ENCODE measurements at places on chromosomes 5 and 9. TPM values are rescaled to one million over a fixed set of nuclear protein-coding genes. Genes with fewer than 3 reads are reported as not detected.

DNA sequence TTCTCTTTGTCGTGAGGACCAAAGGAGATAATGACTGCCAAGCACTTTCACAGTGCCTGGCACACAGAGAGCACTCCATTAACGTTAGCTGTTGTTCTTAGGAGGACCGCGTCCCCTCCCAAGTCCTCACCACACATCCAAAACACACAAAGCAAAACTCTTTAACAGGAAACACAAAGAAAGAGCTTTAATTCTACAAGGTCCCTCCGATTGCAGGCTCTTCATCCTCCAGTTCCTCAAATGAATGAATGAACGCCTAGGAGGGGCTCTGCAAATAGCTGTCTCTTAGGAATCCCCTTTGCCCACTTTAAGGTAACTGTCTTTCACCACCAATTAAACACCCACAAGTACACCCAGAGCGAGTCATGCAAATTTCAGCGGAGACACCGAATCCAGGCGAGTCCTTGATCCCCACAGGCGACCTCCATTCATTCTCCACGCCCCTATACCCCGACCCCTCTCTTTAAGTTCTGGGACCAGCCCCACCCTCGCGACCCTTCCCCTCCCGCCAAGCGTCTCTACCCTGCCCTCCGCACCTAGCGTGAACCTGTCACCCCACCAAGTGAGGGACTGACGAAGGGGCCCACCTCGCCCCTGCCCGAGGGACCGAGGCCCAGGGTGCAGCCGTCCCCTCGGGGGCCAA is 644 bp downstream of the TSC1 start:
- H3K27ac ChIP-seq, result peak overlapping the region; percentile 100
- peaks cover 37% of the 10 kb centered on the region for H3K4me1 ChIP-seq
- H3K27me3 ChIP-seq, result no peaks in the 10 kb centered on the region
- peak overlapping the region; percentile 99 for H3K4me3 ChIP-seq
- DNase-seq, result peak; percentile 33

DNA sequence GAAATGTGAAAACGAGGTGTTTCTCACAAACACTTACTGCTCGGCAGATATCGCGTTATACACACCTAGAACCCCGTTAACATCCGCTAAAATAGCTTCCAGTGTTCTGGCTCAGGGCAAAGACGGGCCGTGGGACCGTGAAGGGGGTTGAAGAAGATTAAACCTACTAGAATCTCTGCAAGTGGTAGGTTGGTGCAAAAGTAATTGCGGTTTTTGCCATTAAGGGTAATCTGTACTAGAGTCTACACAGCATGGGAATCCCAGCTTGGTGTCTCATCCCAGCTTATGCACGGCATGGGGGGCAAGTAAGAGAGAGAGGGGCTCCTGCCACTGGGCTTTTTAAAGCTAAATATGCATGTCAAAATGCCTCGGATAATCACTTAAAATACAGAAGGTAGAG is 43.9 kb downstream of the HRH2 start:
- H3K36me3 ChIP-seq, result no peaks in the 10 kb centered on the region
- no peak overlapping the region for H3K4me3 ChIP-seq
- no peak overlapping the region for H3K27ac ChIP-seq
- DNase-seq, result no peak
- H3K27me3 ChIP-seq, result no peaks in the 10 kb centered on the region

Gene XPA
- total RNA-seq, result not detected

Gene GABRA6
- total RNA-seq, result not detected

- H3K36me3 ChIP-seq, result no peaks in the 10 kb centered on the region
- H3K27me3 ChIP-seq, result no peaks in the 10 kb centered on the region
- H3K4me1 ChIP-seq, result no peaks in the 10 kb centered on the region
- H3K27ac ChIP-seq, result no peak overlapping the region
- no peak overlapping the region for H3K4me3 ChIP-seq
- no peak for DNase-seq
Observed at GRCh38 chr9:135521608-135522095, 412 bp downstream of the LCN1 start.

Gene CDH9
- 0.31 TPM for total RNA-seq

Gene PRR16
- total RNA-seq, result 0.62 TPM

DNA sequence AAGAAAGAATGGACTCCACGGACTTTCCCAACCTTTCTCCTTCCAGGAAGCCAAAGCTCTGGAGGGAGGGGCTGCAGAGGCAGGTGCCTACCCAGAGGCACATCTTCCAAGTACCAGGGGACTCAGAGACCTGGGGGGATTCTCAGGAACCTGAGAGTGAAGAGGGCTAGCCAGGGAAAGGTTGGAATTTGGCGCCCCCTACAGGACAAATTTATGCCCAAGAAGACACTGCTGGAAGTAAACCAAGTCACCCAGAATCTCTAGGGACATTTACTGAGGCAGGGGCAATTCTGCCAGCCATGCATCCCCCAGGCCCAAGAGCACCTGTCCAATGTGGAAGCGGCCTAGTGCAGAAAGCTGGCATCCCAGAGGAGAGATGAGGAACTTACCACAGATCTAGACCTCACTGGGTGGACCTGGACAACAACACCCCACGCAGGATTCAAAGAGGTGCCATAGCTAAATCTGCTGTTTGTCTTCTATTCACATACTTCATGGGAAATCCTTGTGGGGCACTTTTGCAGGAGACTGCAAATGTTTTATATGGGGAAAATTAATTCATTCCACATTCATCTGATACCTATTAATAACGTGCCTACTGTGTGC is 25.9 kb upstream of the IDNK start:
- no peaks in the 10 kb centered on the region for H3K4me1 ChIP-seq
- DNase-seq, result peak; percentile 84
- H3K27me3 ChIP-seq, result no peaks in the 10 kb centered on the region

- no peak within 1 kb of the TSS for H3K27ac ChIP-seq
- H3K4me1 ChIP-seq, result peaks cover 17% of the 10 kb centered on the region
- no peaks in the 10 kb centered on the region for H3K36me3 ChIP-seq
- no peak for DNase-seq
Observed at GRCh38 chr5:115962239-115962564, at the start of gene LVRN. Gene LVRN, plus strand, starts transcription at chr5:115962475. Its CDS starts 143 bp downstream, at chr5:115962618.

Gene PCDHA11
- total RNA-seq, result 26.5 TPM

- H3K4me1 ChIP-seq, result no peaks in the 10 kb centered on the region
- H3K4me3 ChIP-seq, result no peak overlapping the region
- no peak for DNase-seq
- H3K27me3 ChIP-seq, result no peaks in the 10 kb centered on the region
Observed at GRCh38 chr9:126435626-126436025, 109.0 kb downstream of the MVB12B start.

DNA sequence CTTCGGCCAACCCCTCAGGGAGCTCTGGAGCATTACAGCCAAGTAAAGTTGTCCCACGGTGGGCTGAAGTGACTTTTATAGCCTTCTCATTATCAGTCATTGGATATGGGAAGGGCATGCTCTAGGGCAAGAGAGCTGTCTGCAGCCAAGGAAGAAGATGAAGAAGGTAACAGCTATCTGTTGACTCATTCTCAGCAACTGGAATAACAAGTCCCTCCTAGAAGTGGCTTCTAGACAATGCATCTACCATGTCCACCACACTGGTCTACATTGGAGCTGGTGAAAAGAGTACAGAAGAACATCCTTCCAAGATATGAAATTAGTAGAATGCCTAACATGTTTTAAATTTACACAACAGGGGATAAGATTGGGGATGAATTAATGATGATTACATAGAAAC is 524.2 kb downstream of the ACTL7B start:
- H3K27me3 ChIP-seq, result no peaks in the 10 kb centered on the region
- peaks cover 17% of the 10 kb centered on the region for H3K4me1 ChIP-seq
- DNase-seq, result no peak
- no peak overlapping the region for H3K27ac ChIP-seq
- H3K4me3 ChIP-seq, result no peak overlapping the region

Data from GM23338 (cell line).